ENCODE measurements at places on chromosomes 12 and 14. TPM values are rescaled to one million over a fixed set of nuclear protein-coding genes. Genes with fewer than 3 reads are reported as not detected.
A peak's percentile ranks its signal among the peaks of the same experiment; 100 is the strongest.

Gene C14orf39
- total RNA-seq = 0.41 TPM

Gene MYO1H
- total RNA-seq = 1.2 TPM

DNA sequence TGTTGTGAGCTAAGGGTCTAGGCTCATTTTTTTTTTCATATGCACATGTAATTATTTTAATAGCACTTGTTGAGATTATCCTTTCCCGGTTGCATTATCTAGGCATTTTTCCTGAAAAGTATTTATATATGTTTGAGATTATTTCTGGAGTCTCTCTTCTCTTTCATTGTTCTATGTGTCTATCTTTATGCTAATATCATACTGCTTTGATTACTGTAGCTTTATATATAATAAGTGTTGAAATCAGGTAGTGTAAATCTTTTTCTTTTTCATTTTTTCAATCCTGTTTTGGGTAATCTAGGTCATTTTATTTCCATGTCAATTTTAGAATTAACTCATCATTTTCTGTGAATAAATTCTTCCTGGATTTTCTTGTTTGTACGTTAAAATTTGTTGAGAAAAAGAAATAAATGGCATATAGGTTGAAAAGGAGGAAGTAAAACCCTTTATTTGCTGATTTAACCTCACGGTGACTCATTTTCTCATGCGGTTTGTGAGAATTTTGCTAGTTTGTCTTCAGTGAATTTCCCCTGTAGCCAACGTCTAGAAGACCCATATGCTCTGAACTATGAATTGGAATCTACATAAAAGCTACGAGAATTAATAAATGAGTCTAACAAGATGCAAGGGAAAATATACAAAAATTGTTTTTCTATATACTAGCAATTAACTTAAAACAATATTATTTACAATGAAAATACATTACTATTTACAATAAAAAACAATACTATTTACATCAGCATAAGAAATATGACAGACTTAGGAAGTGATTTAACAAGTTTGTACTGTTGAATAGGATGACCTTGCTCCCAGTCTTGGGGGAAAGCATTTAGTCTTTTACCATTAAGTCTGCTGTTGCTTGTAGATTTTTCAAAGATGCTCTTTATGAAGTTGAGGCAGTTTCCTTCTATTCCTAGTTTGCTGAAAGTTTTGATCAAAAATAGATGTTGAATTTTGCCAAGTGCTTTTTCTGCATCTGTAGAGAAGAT, 105.0 kb downstream of the SNAPC1 start:
- DNase-seq = no peak

DNA sequence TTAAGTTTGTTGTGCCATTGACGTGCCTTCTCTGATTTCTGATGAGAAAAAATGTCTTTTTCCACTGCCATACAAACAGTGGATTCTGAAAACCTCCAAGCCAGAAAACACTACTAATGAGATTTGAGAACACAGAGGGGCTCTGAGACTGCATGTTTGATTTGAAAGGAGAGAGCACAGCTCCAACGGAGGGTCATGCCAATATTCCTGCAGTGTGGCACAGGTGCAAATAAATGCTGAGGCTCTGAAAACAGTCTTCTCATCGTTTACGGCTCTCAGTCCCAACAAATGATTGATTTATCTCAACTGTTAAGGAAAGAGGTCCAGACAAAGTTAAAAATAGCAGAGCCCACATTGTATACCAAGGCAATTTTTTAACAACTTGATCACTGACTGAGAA, 128.7 kb downstream of the KCNH5 start:
- no peak for DNase-seq

- no peak for DNase-seq
These were observed 22.8 kb downstream of the OTUB2 start for GRCh38 chr14:94048691-94049624.

- DNase-seq = peak; percentile 35
These were observed 185.6 kb upstream of the ARID2 start for GRCh38 chr12:45543887-45544286.

- no peak for DNase-seq
These were observed 312.3 kb downstream of the ATP23 start for GRCh38 chr12:58253663-58254062.

GRCh38 chr14:96486705-96487104, 15.5 kb upstream of the PAPOLA start:
- no peak for DNase-seq

DNA sequence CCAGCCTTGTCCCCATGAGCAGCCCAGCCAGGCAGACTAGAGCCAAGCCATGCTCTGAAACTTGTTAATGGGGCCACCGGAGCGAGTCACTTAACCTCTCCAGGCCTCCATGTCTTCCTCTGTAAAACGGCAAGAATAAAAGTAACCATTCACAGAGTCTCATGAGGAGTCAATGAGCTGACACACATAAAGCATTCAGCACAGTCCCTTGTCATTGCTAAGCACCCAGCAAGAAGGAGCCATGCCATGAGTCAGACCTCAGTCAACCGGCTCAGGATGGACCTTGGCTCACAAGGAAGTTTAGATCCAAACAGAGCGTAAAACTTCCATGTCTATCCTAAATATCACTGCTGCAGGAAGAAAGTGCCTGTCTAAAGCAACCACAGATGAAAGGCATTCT, 10.6 kb downstream of the FICD start:
- DNase-seq = no peak

GRCh38 chr14:68894802-68895703, 84.0 kb downstream of the ACTN1 start:
- no peak for DNase-seq

Gene LRP1-AS
- total RNA-seq = not detected

Gene ARHGEF40
- total RNA-seq = 12.4 TPM

Gene HIP1R
- 45.1 TPM for total RNA-seq

DNA sequence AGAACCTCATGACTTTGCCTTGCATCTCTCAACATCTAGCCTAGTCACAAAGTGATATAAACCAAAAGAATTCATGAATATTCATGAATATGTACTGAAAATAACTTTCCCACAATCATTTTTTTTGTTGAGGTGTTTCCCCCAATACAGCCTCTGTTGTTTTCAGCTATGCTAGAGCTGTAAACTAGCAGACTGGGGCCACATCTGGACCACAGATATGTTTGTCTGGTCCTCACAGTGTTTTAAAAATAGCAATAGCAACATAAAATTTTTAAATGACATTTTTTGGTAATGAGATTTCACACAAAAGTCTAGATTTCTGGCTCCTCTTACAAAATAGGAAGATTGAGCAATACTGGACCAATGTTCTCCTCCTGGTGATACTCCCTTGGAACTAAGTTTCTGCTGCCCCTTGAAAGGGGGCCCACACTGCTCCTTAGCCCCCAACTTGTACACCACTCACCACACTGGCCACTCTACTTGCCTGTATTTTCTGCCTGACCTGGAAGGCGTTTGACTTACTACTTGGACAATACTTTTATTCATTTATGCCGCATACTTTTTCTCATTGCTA, 81.2 kb downstream of the BMP4 start:
- no peak for DNase-seq

DNA sequence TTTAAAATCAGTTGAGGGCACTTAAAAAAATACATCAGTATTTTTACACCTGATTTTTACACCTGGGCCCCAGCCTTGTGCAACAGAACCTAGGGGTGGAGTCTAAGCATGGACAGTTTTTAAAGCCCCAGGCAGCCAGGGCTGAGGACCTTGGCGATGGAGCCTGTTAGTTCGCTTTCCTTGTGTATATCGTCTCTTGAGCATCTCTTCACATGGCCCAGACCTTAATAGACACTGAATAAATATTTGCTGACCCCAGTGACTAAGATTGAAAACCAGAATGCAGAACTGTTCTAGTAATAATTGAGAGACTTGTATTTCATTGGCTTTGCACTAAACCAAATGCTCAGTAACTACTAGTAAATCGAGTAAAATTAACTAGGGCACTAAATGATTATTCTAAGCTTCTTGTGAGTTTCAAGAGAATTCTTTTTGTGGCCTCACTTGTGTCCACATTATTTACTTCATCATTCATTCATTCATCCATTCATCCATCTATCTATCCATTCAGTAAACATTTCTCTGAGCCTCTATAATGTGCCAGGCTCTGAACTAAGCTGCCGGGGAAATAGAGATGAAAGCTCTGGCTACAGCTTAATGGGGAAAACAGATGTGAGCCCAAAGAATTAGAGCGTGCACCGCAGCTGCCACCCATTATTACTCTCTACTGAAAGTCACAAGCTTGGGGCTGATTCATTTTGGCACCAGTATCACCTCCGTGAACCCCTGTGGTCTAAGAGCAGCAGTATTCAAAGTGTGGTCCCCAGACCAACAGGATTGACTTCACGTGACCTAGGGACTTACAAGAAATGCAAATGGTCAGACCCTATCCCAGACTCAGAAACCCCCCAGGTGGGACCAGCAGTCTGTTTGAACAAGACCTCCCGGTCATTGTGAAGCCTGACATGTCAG, 30.7 kb upstream of the BCL7A start:
- DNase-seq = no peak

DNA sequence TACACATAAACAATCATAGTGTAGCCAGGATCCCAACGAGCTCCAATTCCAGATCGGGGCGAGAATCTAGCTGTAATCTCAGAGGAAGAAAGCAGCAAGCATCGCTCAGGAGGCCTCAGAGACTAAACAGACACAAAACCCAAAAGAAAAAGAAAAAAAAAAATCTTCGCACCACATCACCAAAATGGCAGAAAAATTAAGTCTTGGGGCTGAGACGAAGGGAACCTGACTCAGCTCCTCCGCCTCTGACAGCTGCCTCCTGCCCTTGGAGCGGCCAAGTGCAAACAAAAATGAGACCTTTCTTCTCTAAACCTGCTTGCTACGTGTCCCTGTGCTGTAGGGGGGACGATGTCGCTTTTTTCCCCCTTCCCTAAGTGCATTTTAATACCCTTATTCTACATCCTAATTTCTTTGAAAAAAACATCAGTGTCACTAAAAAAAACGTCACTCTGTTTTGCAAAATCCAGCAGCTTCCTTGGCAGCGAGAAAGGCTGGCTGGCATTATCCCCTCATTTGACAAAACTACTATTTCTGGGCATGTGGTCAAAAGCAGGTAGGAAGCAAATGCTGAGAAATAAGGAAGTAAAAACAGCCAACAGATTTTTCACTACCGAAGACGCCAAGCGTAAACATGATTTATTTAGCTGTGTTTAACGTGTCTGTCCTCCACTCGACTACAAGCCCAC, 30.5 kb downstream of the BCL11B start:
- DNase-seq = peak; percentile 44

DNA sequence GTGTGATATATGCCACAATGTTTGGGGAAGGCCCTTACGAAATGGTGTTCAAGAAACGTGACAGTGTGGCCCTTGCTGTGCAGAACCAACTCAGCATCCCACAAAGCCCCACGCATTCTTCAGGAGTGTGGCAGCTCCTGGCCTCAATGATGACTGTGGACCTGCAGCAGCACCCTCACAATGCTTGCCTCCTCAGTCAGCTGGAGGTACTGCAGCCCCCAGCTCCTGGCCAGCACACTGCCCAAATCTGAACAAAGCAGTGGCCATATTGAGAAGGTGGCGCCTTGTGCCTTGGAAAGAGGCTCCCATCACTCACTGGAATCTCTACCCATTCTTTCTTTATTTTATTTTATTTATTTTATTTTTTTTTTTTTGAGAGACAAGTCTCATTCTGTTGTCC, 10.4 kb downstream of the POLE2 start:
- DNase-seq = no peak

GRCh38 chr14:45198551-45198950, 54.5 kb downstream of the MIS18BP1 start:
- DNase-seq = peak; percentile 8

- DNase-seq = no peak
These were observed 7.1 kb upstream of the TBX5 start for GRCh38 chr12:114412825-114413749.

Gene YAF2
- 10.0 TPM for total RNA-seq

GRCh38 chr12:81094718-81095360, 17.0 kb downstream of the ACSS3 start:
- DNase-seq = no peak

GRCh38 chr14:72535485-72535884, 358.4 kb downstream of the DPF3 start:
- DNase-seq = no peak

GRCh38 chr12:57479043-57479375, 657 bp downstream of the ARHGAP9 start:
- no peak for DNase-seq

Gene MFAP5
- 2.8 TPM for total RNA-seq

- DNase-seq = no peak
These were observed 5.0 kb downstream of the HDAC7 start for GRCh38 chr12:47814539-47815170.
